Inflammatory macrophage treated with lipopolysaccharide for 4 hours (primary cell): ENCODE measurements at places on chromosomes 1 and 21.

GRCh38 chr1:230270185-230270558 lies 156.0 kb downstream of the PGBD5 start:
- DNase-seq = no peak

- DNase-seq = peak; percentile 82
Observed at GRCh38 chr1:219120624-219121544, 52.8 kb upstream of the LYPLAL1 start.

- DNase-seq = no peak
Observed at GRCh38 chr1:211566431-211567025, 12.4 kb downstream of the SLC30A1 start.

DNA sequence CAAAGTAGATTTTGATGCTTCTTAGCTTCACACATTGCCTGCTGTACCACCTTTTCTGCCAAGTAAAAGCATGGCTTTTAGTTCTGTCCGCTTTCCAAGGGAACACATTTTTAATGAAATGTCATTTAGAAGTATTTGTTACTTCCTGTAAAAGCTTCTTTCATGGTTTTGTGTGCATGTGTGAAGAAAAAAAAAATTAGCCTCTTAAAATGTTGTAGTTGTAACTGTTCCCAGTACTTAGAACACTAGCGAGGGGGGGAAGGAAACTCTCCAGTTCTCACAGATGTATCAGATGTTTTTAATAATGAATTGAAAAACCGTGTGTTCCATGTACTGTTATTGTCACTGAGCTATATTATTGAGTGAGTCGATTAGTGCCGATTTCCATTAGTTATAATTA lies 568.3 kb upstream of the ADGRL2 start:
- no peak for DNase-seq

DNA sequence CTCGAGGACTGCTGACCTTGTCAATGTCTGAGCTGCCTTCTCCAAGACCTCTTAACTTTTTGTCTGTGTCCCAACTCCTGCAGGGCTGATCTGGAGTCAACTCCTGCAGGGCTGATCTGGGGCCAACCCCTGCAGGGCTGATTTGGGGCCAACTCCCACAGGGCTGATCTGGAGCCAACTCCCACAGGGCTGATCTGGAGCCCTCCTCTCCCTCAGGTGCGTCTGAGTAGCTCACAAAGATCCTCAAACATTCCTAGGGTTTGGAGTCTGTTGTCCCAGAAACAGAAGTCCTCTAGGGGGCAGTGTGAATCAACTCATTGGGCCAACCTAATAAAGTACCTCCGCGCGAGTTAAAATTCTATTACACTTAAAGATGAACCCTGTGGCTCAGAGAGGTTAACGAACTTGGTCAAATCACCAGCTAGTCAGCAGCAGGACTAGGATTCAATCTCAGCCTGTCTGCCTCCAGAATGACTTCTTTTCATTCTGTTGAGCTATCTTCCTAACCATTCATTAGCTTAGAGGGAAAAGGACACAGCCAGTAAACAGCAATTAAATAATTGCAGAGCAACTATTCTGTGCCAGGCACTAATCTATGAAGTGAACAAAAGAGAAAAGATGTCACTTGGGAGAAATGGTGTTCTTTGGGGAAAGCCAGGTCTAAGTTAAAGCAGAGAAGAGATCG lies 17.2 kb upstream of the RLF start:
- DNase-seq = peak; percentile 77

DNA sequence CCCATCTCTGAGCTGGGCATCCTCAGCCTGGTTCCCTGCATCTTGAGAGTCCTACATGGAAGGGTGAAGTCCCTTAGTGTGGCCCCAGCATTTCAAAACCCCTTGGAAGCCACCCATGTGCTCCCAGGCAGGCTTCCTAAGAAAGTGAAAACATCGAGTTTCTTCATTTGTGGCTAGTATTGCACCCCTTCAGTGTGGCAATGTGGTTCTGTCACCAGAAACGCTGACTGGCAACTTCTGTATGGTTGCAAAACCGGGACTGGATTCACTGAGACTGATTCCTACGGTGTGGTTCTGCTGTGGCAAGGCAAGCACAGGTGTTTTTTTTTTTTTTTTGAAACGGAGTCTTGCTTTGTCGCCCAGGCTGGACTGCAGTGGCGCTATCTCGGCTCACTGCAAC lies 9.0 kb upstream of the IFNGR2 start:
- peak; percentile 98 for DNase-seq

DNA sequence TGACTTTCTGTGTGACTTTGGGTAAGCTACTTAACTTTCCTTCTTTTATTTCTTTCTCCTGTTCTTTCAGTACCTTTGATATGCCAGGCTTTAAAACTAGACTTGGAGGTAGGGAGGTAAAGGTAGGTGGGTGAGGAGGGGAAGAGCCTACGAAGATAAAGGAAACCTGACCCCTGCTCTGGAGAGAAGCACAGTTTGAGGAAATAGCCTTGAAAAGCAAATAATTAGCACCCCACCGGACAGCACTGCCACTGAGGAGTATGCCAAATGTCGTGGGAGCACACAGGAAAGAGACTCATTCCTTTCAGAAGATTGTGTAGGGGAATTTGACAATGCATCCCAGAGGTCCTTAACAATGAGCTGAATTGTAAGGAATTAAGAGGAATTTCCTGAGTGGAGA lies 65.2 kb upstream of the SPAG17 start:
- no peak for DNase-seq

- DNase-seq = no peak
Observed at GRCh38 chr21:44499211-44499560, 40.8 kb downstream of the KRTAP10-1 start.

DNA sequence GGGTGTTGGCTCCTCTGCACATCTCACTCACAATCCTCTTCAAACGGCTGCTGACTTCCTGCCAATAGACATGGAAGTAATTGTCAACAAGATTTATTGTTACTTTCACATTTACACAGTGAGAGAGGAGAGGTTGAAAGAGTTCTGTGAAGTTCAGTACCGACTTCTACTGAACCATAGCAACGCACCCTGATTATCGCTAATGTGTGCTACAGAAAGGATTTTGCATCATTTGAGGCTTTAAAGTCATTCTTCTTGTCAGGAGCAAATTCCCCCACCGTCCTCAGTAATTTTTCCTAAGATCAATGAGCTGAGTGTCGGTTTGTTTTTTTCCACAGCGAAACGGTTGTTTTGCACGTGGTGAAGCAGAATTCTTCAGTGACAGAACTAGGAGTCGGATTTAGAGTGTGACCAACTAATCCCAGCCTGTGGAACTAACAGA lies 361.0 kb downstream of the ADGRL2 start:
- peak; percentile 19 for DNase-seq

DNA sequence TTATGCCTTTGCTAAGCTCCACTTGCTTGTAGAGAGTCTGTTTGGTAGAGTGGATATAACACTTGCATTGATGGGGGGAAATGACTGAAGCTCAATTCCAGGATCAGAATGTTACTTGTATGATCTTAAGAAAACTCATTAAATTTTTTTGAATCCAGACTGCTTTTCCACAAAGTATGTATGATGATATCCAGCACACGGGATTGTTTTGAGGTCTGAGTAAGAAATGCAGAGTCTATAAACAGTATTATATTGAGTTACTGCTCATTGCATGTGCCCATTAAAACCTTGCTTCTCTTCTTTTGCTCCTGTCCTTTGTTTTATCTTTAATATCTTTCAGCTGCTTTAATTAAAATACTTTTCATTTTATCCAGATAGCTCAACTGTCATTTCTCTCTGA lies 570.4 kb upstream of the ZRANB2 start:
- no peak for DNase-seq

- peak; percentile 98 for DNase-seq
Observed at GRCh38 chr1:94719926-94720793, 100.0 kb upstream of the SLC44A3 start.

DNA sequence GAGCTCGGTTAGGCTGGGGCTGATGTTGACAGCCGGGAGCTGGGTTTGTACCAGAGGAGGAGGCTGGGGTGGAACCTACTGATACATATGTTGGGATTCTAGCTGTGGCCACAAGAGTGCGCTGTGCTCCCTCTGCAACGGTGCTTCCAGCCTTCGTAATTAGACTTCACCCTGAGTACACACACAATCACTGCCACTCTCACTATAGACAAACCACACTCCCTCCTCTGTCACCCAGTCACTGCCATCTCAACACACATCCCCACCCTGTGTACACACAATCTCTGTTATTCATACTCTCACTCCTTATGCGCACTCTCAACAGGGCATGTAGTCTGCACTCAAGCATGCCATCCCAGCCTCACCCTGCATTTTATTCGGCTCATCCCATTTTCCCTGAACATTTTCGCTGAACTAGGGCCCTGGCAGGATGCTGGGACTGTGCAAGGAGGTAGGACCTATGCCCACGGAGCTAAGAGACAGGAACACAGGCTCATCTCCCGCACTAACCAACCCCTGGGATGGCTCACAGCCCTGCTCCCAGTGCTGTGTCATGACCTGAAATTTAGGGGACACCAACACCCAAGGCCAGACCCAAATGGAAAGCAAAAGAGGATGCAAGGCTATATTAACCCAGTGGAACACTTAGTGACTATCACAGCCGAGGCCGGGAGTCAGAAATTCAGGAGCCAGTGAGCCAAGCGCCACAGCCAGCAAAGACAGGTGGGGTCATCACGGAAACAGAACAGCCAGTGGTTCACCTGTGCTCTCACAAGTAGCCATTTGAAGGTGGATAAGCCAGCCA lies 5.7 kb downstream of the GJB3 start:
- peak; percentile 66 for DNase-seq

- DNase-seq = no peak
Observed at GRCh38 chr1:61752921-61753389, 10.7 kb downstream of the PATJ start.
